ENCODE measurements at places on chromosomes 6 and 20.

GRCh38 chr6:95175927-95176675 is 401.2 kb upstream of the MANEA start:
- peak; percentile 25 for DNase-seq

- no peak for DNase-seq
These were observed 20.4 kb downstream of the OSBPL2 start for GRCh38 chr20:62258499-62259293.

- no peak for DNase-seq
These were observed 3.2 kb upstream of the MCCD1 start for GRCh38 chr6:31525553-31525931.

DNA sequence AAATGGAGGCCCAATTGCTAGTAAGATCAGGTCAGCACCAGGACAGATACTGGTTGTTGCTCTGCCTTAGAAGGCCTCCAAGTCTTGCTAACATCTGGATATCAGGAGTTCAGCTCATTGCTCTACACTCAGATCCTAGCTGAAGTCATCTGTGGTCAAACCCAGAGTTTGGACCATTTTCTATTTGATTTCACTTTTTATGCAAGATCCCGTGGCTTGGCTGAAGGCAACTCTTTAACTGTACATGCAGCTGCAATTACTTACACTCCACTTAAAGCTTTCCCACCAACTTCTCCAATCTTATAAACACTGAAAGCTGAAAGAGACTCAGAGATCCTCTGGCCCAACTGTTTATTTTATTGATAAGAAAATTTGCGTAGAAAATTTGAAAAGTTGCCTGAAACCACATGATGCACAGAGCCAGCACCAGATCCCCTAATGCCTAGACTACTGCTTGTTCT is 2.7 kb downstream of the SLC17A2 start:
- DNase-seq: no peak

DNA sequence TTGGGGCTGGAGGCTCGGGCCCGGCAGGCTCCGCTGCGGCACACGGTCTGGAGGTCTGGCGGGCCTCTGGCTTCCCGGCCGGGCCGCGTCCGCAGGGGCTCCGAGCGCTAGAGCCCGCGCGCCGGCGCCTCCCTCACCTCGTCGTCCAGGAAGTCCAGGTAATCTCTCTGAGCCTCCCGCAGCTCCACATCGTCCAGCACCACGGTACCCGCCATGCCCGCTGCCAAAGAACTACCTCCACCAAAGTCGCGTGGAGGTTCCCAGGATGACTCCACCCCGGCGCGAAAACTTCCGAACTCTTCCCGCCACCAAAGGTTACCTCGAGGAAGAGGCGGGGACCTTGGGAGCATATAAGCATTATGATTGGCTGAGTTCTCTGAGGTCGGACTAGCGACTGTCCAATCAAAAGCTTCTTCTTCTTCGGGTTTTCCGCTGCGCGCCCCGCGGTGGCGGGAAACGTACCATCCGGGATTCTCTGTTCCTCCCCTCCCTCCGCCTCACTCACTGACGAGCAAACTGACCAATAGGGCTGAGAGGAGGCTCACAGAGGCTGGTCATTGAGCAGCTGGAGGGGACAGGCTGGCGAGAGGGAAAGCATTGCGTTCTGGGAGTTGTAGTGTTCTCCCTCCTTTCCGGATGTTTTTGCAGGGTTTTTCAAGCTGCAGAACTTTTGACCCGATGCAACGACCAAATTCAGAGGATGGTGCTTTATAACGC is at the start of gene MCM3:
TSS of gene MCM3 (minus strand) at position 283 of the 717 bp plus-strand sequence. CDS start at position 215, 68 bp downstream.
- peak; percentile 96 for DNase-seq

- DNase-seq: no peak
These were observed 13.9 kb downstream of the JARID2 start for GRCh38 chr6:15259766-15260098.

DNA sequence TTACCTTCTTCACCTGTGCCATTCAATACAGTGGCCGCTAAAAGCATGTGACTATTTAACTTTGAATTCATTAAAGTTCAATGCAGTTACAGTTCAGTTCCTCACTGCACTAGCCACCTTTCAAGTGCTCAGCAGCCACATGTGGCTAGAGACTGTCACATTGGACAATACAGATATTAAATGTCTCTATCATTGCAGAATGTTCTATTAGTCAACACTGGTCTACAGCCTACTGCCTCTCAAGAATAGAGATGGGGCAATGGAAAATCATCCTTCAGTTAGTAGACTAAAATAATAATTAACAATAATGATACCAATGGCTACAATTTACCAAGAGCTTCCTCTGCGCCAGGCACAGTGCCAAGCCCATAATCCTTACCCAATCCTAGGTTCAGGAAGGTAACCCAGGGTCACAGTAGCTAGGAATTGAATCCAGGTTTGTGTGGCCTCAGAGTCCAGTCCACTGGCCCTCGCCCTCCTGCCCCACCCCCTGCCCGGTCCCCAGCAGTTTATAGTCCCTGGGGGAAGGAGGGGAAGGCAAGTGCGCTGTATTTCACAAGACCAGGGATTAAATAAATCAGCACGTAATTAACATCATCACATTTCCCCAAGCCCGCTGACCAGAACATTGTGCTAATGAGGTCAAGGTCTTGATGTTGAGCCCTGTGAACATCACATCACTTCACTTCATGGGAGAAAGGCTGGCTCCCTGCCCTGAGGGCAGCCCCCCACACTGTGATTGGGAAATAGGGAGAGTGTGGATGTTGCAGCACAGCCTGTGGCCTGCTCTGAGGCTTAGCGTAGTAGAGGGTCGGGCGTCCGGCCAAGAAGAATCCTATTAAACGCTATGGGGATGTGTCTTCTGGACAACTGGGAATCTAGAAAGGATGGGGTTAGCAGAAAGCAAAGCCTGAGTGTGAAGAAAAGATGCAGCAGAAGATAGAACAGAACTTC is 147.2 kb downstream of the VEGFA start:
- no peak for DNase-seq

Data from retina (tissue), 1 donor.